ENCODE measurements at places on chromosomes 1 and 21.

- no peak for DNase-seq
These were observed 3.3 kb upstream of the PDZK1 start for GRCh38 chr1:145710291-145711027.

GRCh38 chr1:6961905-6962477, 176.7 kb downstream of the CAMTA1 start:
- DNase-seq = no peak

GRCh38 chr1:246838118-246838456, 93.7 kb downstream of the AHCTF1 start:
- no peak for DNase-seq

DNA sequence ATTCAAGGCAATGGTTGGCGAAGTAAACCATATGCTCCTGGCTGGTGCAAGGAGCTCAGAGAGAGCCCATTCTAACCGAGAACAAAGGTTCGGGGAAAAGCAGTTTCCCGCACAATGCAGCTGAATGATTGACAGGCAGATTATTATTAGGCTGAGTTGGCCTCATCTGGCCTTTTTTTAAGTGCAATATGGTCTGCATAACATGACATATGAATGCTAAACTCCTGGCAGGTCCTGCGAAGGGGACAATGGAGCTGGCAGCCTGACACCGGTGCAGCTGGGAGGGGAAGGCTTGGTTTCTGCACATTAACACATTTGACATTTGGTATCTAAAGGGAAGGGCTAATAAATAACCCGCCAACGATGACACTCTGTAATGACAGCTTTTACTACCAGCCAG, 92.0 kb downstream of the MIS18A start:
- no peak for DNase-seq

- no peak for DNase-seq
These were observed 24.6 kb downstream of the PANK4 start for GRCh38 chr1:2501820-2502119.

GRCh38 chr1:162186026-162186374, 116.5 kb downstream of the NOS1AP start:
- no peak for DNase-seq

GRCh38 chr1:204319462-204319861, 40.3 kb downstream of the PLEKHA6 start:
- DNase-seq = no peak

GRCh38 chr21:38773099-38774061, 32.3 kb upstream of the ETS2 start:
- DNase-seq = no peak

DNA sequence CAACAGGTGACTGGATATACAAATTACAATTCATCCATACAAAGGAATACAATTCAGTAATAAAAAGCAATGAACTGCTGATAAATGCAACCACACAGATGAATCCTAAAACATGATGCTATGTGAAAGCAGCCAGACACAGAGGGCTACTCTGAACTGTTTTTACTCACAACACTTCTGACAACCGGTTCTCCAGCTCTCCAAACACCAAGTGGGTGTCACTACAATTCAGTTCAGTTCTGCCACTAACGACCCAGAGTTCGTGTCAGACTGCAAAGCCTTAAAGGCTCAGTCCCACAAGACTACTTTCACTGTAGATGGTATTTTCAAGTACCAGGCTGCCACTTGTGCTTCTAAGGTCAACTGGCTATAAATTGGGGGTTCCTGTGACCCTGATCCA, 119.4 kb downstream of the SLC16A1 start:
- DNase-seq = no peak

DNA sequence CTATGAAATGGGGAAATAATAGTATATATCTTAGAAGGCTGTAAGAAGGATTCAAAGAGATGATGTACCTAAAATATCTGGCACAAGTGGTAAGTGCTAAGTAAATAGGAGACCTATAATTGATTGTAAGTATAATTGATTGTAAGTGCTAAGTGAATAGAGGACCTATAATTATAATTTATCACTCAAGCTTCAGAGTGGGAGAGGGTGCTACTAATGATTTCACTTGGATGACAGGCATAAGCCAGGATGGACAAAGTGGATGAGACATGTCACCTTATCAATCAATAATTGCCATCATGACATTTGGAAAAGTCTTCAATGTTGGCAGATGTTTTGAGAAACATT, 11.2 kb downstream of the RCAN1 start:
- DNase-seq = no peak

DNA sequence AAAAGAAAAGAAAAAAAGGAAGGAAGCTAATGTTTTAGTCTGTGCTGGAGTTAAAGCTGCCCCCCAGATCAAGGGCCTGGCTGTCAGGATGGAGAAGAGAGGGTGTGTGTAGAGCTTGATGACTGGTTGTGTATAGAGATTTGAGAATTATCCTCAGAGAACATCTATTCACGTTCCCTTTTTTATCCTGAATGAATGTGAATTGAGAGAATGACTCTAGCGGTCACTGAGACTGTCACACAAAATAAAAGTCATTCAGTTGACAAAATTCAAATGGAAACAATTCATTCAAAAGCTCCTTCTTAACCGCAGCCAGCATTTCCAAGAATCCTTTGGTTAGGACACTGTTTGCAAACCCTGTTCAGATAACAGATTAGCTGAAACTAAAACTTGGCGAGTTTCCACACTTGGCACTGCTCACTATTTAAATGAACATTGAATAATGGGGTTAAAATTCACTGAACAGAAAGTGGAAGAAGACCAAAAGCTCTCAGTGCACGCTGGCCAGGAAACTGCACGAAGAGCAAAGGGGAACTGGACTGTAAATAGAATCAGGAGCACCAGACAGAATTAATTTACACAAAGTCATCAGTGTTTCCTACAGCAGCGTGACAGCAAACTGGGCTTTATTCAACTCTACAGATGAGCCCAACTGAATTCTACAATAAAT, 13.6 kb upstream of the FAM89A start:
- DNase-seq = peak; percentile 4

GRCh38 chr1:183872403-183872802, 67.5 kb downstream of the RGL1 start:
- no peak for DNase-seq

Measured in GM12864 (cell line).